Stimulated activated CD8-positive, alpha-beta memory T cell treated with anti-CD3 and anti-CD28 coated beads, Interleukin-2, amount 100 ng/mL, for 1 hour (primary cell): ENCODE measurements at places on chromosomes 16 and 17.

DNA sequence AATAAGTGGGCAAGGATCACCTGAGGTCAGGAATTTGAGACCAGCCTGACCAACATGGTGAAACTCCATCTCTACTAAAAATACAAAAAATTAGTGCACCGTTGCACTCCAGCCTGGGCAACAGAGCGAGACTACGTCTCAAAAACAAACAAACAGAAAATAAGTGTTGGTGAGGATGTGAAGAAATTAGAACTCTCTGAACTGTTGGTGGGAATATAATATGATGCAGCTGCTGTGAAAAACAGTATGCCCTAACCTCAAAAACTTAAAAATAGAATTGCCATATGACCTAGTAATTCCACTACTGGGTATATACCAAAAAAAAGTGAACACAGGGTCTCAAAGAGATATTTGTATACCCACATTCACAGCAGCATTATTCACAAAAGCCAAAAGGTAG, 26.1 kb downstream of the GLG1 start:
- no peak for DNase-seq

DNA sequence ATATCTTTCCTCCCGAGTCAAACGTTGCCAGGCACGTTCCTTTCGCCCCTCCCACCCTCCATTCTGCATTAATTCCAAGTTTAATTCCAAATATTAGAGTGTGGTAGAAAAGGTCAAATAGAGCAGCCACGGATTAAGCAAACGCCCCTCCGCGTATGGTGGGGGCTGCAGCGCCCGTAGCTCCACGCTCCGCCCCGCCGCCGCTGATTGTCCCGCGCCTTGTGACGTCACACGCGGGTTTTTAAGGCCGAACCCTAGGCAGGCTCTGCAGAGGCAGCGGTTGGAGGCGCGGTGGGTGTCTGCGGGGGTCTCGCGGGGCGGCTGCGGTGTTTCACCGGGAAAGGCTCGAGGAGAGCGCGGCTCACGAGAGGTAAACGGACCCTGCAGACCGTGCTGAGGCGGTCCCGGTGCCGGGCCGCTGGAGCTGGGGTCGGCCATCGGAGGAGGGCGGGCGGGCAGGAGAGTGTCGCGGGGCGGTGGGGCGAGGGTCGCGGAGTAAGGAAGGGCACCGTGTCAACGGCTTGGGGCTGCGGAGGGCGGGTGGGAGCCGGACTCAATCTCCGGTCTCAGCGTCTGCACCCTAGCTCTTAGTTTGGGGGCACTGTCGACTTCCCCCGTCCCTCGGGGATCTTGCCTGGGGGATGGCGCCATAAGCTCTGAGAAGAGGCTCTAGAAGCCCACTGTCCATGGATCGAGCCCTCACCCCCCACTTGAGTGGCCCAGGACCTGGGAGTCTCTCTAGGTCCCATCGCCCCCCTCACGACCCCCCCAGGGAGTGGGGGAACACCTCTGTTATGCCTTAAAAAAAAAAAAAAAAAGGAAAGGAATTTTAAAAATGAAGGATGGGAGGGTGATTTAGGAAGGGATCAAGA, at the start of gene ARL4D:
Gene ARL4D, plus strand, starts transcription at position 270 of the 872 bp plus-strand sequence. CDS start 740 bp downstream, outside the sequence.
- DNase-seq = peak; percentile 64

DNA sequence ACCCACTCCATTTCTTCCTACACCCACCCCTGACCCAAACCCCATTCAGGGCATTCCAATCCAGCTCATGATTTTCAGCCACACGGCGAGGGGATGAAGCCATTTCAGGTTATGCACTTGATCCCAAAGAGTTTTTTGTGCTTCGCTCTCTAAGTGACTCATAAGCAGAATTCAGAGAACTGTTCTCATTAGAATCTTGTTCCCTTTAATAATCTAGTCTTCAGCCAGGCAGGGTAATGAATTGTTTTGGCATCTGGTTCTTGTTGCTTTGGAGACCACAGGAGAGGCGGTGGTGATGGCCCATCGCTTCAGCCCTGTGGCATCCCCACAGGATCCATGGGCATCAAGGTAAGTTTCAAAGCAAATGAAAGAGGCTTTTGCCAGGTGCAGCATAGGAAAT, 4.8 kb upstream of the KRT31 start:
- DNase-seq = no peak

DNA sequence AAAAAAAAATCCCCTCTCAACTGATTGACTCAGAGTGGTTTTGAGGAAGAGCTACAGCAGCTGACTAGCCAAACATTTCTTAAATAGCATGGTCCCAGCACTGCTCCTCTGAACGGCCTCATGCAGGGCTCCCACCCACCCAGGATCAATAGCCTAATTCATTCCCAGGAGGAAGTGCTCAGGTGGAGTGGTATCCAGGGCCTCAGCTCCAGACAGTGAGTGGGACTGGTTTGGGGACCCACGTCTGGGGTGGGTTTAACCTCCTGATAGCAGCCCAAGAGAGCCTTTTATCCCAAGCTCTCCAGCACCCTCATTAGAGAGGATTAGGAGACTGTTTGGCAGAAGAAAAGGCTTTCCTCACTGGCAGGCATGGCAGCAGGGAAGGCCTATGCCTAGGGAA, 68.5 kb upstream of the CDH5 start:
- no peak for DNase-seq

GRCh38 chr16:81601601-81602255, 157.1 kb downstream of the CMIP start:
- DNase-seq = no peak

- peak; percentile 26 for DNase-seq
These were observed 48.5 kb downstream of the RAI1 start for GRCh38 chr17:17729620-17730249.

DNA sequence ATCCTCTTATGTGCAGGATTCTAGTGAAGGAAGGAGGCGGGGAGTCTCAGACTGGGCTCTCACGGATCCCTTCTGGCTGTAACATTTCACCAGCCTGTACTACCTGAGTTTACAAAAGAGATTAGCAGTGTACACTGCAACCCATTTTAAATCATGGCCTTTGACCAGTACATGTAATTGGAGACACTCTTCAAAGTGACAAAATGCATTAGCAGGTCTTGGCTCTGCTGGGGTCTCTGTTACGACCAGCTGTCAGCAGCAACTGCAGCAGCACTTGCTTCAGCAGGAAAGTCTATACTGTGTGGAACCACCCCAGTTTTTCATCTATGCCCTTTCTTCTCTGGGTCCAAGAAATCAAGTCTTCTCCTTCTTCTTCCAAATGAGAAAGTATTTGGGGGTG, 322.8 kb upstream of the ASIC2 start:
- DNase-seq = no peak

DNA sequence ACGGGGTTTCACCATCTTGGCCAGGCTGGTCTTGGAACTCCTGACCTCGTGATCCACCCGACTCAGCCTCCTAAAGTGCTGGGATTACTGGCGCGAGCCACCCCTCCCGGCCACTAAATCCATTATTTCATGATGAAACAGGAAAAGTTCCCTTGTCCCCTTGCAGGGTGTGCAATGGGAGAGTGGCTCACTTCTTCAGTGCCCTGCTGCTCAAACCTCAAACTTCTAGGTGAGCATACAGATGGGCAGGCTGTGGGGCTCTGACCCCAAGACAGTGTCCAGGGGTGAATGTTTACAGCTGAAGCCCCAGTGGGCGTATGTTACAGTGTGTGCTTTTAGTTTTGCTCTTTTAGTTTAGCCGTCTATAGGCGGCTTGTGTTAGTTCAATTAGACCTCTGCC, 34.7 kb downstream of the GJC1 start:
- DNase-seq = no peak

DNA sequence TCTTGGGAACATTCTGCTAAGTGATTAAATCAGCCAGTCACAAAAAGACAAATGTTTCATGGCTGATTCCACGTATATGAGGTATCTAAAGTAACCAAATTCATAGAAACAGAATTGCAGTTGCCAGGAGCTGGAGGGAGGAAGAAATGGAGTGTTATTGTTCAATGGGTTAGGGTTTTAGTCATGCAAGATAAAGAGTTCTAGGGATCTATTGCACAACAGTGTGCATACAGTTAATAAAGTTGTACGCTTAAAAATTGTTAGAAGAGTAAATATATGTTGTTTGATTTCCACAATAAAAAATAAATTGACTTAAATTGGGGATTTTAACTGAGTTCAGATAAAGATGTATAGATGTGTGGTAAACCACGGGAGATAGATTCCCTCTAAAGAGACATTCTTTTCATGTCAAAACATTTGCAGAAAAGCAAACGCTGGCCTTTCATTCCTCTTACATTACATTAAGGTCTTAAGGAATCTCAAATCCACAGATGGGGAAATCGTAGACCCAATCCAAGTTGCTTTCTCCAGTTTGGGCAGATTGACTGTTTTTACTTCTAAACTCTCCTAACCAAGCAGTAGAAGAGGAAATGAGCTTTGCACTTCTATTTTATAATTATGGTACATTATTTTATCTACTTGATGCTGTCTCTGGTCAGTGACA, 4.6 kb downstream of the PRDM7 start:
- no peak for DNase-seq

GRCh38 chr17:79412886-79413390, 197.9 kb downstream of the RBFOX3 start:
- DNase-seq = no peak

GRCh38 chr17:58335061-58335731, 6.6 kb upstream of the TSPOAP1 start:
- no peak for DNase-seq

- no peak for DNase-seq
These were observed 75.7 kb downstream of the CYTH1 start for GRCh38 chr17:78706271-78706915.

DNA sequence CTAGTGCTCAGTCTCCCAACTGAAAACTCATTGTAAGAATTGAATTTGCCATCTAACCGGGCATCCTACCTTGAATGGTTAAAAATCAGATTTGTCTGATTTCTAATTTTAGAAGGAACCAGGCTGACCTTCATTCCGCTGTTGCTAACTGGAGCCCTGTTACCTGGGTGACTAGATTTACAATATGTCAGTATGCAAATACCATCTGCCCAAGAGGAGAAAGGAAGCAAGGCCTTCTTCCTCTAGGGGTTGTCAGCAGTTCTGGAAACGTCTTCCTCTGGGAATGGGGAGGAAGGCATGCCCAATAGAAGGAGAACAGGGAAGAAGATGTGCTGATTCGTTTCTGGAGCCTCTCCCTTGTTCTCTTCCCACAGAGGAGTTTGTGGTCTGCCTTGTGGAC, 137.9 kb downstream of the PITPNC1 start:
- DNase-seq = no peak

- DNase-seq = no peak
These were observed 33.2 kb upstream of the USP7 start for GRCh38 chr16:8996891-8997290.

GRCh38 chr16:72961115-72961832, 86.7 kb downstream of the ZFHX3 start:
- DNase-seq = no peak

DNA sequence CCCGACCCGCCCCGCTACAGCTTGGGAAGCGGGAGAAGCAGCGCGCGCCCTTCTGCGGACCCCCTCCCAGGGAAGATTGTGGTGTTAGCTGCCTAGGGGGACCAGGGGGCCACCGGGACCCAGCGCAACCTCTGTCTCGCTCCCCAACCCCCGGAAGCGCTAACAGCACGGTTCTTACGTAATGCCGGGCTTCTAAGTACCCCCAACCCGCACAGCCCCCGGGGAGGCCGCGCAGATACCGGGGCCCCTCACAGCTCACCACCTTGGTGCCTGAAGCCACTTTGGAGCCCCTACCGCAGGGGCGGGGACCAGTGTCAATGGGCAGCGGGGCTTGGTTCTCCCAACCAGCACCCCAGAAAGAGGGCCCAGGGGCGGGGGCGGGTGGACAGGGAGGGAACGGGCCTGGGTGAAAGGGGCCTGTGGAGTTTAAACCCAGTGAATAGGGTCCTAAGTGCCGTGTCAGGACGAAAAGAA, 348 bp downstream of the MPP2 start:
- no peak for DNase-seq
